Neural crest cell (in vitro differentiated cells): ENCODE measurements at places on chromosomes 3 and 15. TPM values are rescaled to one million over a fixed set of nuclear protein-coding genes. Genes with fewer than 3 reads are reported as not detected.

DNA sequence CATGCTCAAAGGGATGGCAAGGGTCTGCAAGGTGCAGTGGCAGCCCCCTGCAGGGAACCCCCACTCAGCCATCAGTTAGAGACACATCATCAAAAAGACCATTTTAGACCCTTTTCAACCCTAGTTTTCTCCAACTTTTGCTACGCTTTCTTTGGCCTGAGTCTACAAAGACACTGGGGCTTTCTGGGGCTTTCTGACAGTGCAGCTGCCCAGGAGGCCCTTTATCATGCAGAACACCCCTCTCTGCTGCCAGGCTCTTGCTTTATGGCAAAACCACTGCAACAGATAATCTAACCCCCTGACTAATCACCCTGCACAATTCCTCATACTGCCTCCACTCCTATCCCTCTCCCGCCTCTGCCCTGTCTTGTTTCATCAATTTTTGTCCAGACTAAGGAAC is 2.4 kb downstream of the NMNAT3 start:
- no peak for DNase-seq

DNA sequence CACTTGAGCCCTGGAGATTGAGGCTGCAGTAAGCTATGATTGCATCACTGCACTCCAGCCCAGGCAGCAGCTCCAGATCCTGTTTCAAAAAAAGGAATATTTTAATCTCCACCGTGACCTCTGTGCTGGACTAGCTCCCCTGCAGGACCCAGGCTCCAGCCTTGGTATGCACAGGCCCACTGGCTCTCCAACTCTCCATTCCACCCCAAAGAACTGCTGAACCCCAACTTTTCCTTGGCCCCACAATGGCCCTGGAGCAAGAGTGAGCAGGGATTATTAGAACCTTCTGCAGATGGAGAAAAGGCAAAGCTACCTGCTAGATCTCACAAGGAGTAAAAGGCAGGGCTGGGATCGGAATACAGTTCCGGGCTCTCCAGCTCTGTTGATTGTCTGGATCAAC is 32.8 kb upstream of the SFMBT1 start:
- DNase-seq = no peak

DNA sequence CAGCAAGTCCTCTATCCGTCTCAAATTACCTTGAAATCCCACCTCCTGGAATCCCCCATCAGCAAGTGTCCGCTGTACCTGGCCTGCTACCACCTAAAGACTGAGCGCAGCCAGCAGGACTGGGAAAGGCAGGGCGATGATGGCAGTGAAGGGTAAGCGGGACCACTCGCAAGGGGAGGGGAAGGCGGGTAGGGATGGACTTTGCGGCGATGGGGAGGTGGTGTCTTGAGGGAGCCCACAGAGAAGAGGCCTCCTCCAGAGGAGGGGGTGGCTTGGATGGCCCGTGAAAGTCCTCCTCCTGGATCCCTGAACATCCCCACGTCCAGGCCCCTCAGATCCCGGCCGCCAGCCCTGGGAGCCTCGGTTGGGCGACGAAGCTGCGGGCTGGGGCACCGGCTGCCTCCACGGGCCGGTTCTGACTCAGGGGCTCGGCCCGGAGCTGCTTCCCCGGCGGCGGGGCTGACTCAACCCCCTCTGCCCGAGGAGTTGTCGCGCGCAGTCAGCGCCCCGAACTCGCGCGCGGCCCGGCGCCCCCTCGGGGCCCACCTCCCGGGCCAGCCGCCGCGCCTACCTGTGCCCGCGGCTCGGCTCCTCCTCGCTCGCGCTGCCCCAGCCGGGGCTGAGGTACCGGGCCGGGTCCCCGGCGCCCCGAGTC is 512 bp downstream of the LARP6 start:
- DNase-seq = peak; percentile 8

- no peak for DNase-seq
Measured at GRCh38 chr15:35305946-35306345, 220.9 kb upstream of the NANOGP8 start.

DNA sequence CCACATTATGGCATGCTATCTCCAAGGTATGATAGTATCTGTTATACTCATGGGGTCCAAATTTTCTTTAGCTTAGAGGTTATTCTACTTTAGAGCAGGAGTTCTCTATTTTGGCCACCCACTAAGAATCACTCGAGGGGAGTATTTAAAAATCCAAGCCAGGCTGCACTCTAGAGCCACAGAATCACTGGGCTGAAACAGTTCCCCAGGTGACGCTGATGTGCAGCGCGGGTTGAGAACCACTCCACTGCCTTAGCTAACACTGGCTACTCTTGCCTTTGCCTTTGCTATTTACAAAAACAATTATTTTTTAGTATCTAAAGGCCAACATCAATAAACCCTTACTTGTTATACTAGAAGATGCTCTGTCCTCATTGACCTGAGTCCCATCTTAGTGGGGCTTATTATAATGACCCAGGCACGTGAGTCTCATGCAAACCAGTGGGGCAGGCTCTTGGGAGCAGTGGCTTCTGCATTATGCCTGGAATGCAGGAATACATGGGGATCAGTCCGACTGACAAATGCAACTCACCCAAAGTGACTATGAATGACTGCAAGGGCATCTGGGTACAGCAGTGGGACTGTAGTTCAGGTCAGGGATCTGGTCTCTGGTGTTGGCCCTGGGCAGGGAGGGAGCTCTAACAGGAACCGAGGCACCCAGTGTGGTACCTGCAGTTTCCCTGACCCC is 21.7 kb upstream of the CGNL1 start:
- DNase-seq = no peak

DNA sequence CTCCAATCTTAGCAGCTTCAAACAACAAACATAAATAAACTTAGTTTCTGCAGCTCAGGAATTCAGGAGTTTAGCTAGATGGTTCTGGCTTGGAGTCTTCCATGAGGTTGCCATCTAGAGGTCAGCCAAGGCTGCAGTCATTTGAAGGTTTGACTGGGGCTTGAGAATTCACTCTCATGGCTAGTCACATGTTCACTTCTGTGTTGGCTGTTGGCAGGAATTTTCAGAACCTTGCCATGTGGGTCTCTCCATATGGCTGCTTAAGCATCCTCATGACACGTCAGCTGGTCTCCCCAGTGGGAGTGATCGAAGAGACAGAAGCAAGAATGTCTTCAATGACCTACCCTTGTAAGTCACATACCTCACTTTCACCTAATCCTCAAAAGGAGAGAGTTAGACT is 269.2 kb upstream of the CNTN3 start:
- no peak for DNase-seq

DNA sequence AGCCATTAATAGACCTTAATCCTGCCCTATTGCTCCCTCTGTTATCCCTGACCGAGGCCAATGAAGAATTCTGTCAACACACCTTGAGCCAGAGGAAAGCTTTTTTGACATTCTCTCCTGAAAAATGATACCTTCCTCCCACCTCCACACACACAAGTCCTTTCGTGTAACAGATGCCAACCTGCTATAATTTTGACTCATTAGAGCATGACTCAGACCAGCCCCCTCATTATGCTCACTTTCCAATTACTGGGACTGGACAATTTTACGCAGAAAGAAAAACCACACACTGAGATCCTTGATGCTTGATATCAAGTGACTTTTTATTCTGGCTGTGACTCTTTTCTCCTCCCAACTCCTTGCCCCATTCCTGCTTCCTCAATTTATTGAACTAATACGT is 50.9 kb downstream of the LSAMP start:
- DNase-seq = no peak

GRCh38 chr15:90609242-90610180 is 79.8 kb downstream of the CRTC3 start:
- no peak for DNase-seq

DNA sequence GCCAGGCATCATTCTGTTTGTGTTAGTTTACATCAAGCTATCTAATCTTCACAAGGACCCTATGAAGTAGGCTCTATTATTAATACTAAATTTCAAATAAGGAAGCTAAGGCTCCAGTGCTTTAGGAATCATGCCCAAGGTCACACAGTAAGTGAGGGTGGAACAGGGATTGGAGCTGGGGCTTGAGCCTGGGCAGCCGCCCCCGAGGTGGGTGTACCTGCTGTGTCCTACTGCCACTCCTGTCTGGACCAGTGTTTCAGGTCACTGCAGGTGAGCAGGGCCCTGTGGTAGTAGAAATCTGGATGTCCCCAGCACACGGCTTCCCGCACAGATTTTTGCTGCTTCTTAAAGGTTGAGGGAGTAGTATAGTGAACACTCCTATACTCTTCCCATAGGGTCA is 6.5 kb downstream of the KLF13 start:
- DNase-seq = no peak

- DNase-seq = no peak
Measured at GRCh38 chr15:91263632-91264531, 163.8 kb downstream of the SV2B start.

DNA sequence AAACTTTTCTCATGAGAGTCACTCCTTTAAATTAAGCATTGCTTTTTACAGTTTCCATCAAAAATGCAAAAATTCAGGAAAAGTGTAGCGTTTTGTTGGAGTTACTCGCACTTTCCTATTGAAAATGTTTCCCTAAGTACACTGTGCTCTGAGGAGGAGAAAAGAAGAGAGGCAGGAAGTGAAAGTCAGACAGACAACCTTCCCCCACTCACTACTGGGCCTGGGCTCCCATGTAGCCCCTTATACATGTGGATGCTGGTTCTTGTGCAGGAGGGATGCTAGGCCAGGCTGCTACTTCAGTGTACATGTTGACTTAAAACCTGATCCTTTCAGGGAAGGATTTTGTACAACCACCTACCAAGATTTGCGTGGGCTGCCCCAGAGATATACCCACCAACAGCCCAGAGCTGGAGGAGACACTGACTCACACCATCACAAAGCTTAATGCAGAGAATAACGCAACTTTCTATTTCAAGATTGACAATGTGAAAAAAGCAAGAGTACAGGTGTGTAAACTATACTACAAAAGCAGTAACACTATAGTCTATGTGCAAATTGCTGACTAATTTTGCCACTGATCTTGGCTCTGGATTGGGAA is 15.1 kb downstream of the KNG1 start:
- DNase-seq = no peak

DNA sequence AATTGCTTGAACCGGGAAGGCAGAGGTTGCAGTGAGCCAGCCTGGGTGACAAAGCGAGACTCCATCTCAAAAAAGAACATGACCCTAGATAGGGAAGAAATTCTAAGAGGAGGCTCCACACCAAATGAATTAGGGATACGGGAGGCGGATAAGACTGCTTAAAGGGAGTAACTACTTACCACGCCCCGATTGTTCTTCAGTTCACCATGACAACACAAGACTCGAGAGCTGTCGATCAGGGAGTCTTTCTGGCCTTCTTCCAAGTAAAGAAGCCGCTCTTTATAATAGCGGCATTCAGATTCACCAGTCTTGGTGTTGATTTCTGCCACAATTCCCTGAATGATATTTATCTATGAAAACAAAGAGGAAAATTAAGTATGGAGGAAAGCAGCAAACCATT is 53.9 kb upstream of the TASOR start:
- DNase-seq = no peak

DNA sequence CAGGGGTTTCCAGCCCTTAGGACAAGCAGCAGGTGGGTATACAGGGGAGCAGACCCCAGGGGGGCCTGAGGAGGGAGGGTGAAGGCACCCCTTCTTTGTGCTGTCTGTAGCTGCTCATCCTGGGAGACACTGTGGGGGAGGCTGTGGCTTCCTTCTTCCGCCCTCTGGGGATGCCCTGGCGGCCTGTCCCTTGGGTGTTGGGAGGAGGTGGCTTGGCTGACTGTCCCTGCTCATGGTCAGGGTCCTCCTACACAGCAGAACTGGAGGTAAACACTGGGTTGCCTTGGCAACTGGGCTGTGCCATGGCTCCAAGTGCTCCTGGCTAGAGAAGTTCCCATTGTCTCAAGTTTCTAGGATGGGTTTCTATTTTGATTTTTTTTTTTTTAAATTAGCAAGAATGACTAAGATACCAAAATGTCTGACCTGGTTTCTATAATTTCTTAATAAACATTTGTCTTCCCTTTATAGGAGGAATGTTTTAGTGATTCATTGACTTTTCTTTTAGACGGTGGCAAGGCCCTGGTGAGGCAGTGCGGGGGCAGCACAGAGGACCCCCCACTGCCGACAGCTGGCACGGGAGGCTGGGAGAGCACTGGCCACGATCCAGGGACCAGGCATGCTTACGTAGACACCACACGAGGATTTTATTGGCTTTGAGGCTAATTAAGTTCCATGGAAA is 12.4 kb downstream of the KLF13 start:
- no peak for DNase-seq

DNA sequence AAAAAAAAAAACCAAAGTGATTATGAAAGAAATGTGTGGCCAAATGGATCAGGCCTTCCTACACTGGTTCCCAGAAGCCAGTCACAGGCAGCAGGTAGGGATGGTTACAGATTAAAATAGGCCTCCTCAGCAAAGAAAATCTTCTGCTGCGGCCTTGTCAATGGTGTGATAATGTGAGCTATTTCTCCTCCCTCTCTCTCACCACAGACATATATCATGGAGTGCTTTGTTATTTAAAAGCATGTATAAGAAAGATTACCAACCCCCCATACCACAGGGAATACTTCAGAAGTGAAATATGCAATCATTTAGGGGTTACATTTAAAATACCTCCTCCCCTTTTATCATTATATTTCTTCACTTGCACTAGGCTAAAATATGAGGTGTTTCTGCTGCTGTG is 32.2 kb upstream of the LRTM1 start:
- DNase-seq = no peak

GRCh38 chr3:29144361-29144760 is 136.5 kb upstream of the RBMS3 start:
- no peak for DNase-seq

- DNase-seq = no peak
Measured at GRCh38 chr3:105771392-105771791, 97.4 kb downstream of the CBLB start.

GRCh38 chr3:36060950-36061349 is 319.4 kb upstream of the STAC start:
- no peak for DNase-seq

- DNase-seq = no peak
Measured at GRCh38 chr3:186790261-186790981, 7.0 kb downstream of the EIF4A2 start.

DNA sequence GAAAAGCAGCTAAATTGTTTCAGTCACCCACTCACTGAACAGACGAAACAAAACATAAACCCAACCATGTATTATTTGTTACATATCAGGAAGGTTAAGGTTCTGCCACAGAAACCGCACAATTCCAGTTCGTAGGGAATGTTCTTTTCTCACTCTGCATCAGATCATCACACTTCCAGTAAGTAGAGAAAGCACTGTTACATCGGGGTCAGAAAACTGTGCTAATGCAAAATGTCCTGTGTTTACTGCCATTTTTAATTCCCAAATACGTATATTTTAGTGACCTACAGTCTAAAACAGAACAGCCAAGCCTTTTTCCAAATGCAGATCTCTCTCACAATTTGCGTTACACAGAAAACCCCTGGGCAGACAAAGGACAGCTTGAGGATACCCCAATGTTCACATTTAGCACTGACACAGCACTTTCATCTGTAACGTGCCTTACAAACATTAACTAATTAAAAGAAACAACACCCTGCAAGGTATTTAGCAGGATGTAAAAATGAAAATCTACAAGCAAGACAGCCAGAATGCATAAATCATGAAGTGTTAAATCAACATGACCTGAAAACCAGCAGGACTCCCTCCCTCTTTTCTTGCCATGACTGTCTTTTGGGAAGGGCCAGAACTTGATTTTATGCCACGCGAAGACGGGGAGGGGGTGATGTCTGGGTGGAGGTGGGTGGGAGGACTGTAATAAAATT is 34.8 kb upstream of the SKIL start:
- no peak for DNase-seq

GOLGA8Q gene
- not detected in 2 replicates for total RNA-seq

ALDH1A3 gene
- 8.0 and 9.2 TPM in 2 replicates for total RNA-seq

WDR73 gene
- total RNA-seq = 47.1 and 53.2 TPM in 2 replicates

VWA5B2 gene
- total RNA-seq = 0.36 and 0.56 TPM in 2 replicates

CCDC39 gene
- 0.07 TPM in 1 of 2 replicates, not detected in the other for total RNA-seq
